ENCODE measurements at places on chromosomes 16 and 17.

DNA sequence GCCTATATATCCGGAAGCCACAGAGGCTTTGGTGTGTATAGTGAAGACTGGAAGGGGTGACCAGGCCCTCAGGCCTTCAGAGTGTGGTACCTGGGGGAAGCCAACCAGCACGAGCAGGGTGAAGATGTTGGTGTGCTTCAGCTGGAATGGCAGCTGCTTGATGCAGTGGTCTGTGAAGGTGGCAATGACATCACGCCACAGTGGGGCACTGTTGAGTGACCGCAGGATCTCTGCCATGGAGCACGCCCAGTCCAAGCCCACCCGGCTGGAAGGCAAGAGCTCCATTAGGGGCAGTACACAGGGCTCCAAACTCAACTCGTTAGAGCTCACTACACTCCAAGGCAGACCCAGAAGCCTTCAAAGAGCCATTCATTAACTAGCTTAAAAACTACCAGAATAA lies 68.5 kb upstream of the ATP2A3 start:
- DNase-seq, result no peak

DNA sequence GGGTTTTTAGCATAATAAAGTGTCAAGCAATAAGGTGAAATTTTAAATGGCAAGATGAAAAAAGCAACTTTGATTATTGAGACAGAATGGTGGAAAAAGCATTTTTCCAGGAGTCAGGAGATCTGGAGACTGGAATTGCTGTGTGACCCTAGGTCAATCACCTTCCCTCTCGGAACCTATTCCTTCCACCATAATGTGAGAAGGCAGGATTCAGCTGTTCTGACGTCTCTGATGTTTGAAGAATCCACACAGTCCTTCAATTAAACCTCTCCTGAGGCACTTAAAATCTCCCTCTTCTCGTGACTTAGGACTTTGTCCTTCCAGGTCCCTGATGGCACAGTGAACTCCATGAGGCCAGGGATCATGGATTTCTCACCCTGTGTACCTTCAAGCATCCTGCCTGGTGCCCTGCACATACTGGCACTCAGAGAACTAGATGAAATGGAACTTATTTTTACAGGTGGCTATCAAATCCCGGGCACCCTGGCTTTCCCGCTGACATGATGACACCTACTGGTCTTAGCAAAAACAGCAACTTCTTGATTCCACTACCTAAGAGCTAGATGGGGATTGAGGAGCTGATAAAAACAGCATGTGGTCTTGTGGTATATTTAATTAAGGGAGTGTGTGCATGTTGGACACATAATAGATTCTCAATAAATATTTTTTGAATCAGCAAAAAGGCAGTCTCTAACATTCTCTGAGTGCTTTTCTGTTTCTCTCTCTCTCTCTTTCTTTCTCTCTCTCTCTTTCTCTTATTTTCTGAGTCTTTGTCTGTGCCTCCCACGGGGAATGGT lies 2.3 kb upstream of the CCDC182 start:
- no peak for DNase-seq

GRCh38 chr17:38703742-38704605 lies 1.1 kb upstream of the MLLT6 start:
- peak; percentile 72 for DNase-seq

- no peak for DNase-seq
Measured at GRCh38 chr16:70804734-70805169, 3.8 kb upstream of the VAC14 start.

DNA sequence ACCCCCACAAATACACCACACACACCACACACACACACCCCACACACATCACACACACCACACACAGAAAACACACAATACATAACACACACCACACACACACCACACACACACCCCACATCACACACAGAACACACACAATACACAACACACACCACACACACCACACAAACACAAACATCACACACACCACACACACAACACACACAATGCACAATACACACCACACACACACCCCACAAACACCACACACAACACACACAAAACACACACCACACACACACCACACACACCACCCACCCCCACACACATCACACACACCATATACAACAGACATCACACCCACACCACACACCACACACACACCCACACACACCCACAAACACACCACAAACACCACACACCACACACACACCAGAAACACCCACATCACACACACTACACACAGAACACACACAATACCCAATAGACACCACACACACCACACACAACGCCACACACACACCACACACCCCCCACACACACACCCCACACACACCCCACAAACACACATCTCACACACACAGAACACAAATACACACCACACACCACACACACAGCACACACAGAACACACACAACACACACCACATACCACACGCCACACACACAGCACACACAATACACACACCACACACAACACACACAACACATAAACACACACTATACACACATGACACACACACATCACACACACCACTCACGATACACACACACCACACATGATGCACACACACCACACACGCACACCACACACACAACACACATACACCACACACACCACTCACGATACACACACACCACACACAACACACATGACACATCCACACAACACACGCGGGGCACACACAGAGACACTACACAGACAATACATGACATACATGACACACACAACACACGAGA lies 11.0 kb upstream of the GCGR start:
- DNase-seq, result no peak

DNA sequence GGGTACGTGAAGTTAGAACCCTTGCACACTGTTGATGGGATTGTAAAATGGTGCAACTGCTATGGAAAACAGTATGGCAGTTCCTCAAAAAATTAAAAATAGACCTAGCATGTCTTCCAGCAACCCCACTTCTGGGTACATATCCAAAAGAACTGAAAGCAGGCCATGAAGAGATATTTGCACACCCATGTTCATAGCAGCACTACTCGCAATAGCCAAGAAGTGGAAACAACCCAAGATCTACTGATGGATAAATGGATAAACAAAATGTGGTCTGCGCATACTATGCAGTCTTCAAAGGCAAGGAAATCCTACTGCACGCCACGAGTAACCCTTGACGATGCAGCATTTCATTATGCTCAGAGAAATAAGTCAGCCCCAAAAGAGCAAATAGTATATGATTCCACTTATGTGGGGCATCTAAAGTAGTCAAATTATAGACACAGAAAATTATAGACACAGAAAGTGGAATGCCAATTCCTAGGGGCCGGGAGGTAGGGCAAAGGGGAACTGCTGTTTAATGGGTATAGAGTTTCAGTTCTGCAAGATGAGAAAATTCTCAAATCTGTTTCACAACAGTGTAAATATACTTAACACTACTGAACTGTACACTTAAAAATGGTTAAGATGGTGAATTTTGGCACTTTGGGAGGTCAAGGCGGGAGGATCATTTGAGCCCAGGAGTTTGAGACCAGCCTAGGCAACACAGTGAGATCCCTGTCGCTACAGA lies 17.2 kb downstream of the CORO7 start:
- no peak for DNase-seq

DNA sequence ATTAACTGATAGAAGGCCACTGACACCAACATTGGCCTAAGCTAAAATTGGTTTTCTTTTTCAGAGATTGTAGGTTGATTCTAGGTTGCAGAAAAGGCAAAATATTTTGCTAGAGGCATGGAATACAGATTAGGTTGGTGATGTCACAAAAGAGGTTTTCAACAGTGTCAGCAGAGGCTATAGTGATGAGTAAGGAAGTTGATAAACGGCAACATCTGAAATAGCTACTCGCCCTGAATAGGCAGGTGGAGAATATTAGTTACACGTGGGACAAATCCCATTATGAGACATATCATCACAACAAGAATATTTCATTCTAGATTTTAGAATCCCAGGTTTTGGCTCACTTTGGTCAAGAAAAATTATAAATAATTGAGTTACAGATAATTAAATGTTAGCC lies 1.5 kb upstream of the TOM1L1 start:
- no peak for DNase-seq

- DNase-seq, result no peak
Measured at GRCh38 chr17:40827746-40828453, 5.5 kb upstream of the KRT10 start.

DNA sequence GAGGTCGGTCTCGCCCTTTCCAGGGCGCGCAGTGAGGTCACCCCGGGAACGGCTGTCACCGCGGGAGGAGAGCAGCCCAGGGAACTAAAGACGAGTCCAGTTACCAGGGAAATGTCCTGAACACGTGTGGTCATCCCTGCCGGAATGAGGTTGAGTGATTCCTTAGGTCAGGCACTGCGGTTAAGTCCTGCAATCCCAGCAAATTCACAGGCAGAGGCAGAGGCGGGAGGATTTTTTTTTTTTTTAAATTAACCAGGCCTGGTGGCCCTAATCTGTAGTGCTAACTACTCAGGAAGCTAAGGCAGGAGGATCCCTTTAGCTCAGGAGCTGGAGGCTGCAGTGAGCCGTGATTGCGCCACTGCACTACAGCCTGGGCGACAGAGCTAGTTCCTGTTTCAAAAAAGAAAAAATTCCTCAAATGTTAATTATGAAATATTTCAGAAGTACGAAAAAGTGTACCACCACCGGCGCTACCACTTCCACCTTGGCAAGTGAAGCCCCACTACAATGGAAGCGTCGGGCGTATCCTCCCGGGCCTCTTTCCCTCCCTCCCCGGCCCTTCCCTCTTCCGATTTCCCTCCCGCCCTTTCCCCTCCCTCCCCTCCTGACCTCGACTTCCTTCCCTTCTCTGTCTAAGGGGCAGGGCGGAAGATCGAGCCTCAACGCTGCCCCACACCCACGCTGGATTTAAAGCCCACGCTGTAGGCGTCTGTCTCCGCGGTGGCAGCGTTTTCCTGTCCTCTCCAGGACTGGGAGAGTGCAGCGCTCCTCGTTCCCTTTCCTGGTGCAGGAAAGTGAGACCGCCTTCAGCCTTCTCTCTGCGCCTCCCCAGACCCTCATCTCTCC lies 27.3 kb downstream of the SLFN11 start:
- DNase-seq, result peak; percentile 58

GRCh38 chr17:81002409-81003361 lies 11.0 kb downstream of the CHMP6 start:
- peak; percentile 67 for DNase-seq

DNA sequence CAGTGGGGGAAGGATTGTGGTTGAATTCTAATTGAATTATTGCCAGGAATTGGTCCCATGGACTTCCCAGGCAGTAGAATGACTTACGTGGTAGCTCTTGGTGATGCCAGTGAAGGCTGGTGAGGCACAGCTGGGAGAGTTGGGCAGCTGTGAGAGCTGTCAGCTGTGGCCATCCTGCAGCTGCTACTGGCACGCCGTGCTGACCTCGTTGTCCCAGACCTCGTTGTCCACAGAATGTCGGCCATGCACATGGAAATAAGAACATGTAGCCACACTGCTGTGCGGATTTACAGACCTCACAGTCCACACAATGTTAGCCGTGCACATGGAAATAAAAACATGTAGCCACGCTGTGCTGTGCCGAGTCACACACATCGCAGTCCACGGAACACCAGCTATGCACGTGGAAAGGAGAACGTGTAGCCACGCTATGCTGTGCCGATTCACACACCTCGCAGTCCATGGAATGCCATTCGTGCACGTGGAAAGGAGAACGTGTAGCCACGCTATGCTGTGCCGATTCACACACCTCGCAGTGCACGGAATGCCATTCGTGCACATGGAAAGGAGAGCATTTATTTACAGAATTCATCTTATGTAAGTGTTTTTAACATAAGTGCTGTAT lies 59.2 kb downstream of the BANP start:
- DNase-seq, result peak; percentile 58

GRCh38 chr17:20141198-20141972 lies 132.2 kb downstream of the SPECC1 start:
- DNase-seq, result no peak

GRCh38 chr17:79970576-79971068 lies 65.0 kb downstream of the TBC1D16 start:
- no peak for DNase-seq

- DNase-seq, result peak; percentile 73
Measured at GRCh38 chr17:16516594-16517051, 24.6 kb upstream of the LRRC75A start.

GRCh38 chr16:14011846-14012245 lies 59.3 kb upstream of the MRTFB start:
- peak; percentile 53 for DNase-seq

DNA sequence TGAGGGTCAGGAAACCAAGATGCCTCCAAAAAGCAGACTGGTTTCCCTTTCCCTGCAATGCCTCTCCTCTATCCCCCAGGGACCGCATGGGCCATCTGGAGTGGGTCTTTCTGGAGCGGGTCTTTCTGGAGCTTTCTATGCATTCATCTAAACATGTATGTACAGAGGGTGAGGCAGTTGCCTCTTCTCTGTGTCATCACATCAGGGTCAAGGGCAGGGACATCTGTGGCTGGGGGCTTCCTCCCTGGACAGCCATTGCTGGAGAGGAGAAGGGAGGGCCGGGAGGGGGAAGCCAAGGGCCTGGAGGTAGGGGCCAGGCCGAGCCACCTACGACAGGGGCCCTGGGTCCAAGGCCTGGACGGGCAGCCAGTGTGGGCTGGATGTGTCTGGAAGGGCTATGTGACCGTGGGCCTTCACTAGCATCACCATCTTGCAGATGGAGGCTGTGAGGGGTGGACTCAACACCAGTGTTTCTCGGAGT lies 840 bp downstream of the ADCY7 start:
- DNase-seq, result peak; percentile 24

DNA sequence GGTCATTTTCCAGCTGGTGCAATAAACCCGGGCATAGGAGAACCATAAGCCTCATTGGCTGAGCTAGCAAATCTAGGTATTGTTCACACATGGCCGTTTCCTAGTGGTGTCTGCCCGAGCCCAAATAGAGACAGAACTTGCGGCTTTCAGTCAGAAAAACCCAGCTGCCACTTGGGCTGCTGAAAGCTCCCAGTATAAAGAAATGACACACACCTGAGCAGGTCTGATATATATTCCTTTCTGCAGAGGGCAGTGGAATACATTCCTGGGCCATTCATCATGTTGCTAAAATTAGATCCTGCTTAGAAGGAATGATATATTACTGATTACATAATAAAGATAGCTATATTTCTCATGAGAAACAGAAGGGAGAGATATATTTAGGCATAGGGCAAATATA lies 83.9 kb upstream of the IRX5 start:
- no peak for DNase-seq

Measured in right hindlimb (tissue), 1 donor.